ENCODE measurements at places on chromosomes 7 and 10.

- DNase-seq = no peak
Observed at GRCh38 chr10:63137306-63137705, 4.2 kb downstream of the NRBF2 start.

DNA sequence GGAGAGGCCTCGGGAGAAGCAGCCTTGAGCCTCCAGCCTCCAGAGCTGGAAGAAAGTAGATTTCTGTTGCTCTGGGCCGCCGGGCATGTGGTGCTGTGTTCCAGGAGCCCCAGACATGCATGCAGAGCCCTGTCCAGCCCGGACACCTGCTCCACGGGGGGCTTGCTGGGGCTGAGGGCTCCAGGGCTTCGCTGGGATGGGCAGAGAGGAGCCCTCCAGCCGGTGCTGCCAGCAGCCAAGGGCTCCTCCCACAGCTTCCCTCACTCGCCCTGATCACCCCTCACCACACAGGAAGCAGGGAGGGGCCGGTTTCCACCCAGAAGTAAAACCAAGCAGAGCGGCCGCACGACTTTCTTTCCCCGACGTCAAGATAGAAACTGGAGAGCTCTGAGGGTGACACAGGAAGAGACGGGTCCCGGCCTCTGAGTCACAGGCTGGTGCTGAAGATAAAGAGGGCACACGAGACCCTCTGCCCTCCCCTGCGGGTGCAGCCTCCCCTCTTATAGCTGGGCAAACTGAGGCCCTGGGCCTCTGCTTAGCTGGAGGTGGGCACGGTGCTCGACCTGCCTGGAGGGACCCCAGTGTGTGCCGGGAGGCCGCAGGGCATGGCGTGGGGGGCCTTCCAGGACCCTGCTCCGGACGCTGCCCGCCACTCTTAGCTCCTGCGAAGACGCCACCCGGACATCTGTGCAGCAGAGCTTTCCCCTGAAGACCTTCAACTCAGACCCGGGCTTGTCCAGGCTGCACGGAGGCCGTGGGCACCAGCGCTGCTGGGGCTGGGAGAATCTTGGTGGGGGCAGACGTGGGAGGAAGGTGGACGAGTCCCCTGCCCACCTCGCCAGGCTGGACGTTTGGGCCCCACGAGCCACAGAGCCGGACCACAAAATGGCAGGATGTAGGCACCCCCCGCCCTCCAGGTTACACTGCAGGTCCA is 31.1 kb downstream of the ADAP1 start:
- no peak for DNase-seq

DNA sequence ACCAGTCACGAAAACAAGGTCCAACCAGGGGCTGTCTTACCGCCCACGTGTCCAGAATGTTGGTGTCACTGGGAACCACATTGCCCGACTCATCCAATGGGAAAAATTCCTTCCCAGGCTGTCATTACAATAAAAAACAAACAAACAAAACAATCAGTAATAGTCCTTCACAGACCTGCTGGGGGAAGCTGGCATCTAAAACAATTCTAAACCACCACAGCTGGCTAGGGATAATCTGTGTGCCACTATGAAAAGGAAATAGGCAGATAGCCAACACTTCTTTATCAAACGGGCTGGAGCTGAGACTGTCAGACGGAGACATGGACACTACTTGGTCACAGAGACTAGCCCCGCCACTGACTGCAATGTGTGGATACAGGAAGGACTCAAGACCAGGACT is 9.2 kb downstream of the AKR1B1 start:
- no peak for DNase-seq

GRCh38 chr10:124975977-124976514 is 34.1 kb downstream of the ZRANB1 start:
- DNase-seq = no peak

GRCh38 chr7:93758631-93759030 is 131.9 kb downstream of the TFPI2 start:
- no peak for DNase-seq

DNA sequence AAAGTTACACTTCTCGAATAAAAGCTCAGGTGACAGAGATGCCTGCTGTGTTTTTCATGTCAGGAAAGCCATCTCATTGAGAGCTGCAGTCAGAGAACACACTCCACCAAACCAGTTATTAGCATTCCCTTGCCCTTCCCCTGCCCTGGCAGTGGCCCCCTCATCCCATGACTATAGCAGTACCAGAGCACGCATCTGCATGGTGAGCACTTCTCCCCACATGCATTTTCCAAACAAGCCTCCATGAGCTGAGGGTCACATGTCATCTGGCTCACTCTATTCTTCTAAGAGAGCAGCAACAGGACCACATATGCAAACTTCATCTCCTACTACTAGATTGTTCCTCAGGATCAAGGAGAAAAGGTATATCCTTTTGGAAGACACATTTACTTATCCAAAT is 42.4 kb upstream of the FGL2 start:
- no peak for DNase-seq

DNA sequence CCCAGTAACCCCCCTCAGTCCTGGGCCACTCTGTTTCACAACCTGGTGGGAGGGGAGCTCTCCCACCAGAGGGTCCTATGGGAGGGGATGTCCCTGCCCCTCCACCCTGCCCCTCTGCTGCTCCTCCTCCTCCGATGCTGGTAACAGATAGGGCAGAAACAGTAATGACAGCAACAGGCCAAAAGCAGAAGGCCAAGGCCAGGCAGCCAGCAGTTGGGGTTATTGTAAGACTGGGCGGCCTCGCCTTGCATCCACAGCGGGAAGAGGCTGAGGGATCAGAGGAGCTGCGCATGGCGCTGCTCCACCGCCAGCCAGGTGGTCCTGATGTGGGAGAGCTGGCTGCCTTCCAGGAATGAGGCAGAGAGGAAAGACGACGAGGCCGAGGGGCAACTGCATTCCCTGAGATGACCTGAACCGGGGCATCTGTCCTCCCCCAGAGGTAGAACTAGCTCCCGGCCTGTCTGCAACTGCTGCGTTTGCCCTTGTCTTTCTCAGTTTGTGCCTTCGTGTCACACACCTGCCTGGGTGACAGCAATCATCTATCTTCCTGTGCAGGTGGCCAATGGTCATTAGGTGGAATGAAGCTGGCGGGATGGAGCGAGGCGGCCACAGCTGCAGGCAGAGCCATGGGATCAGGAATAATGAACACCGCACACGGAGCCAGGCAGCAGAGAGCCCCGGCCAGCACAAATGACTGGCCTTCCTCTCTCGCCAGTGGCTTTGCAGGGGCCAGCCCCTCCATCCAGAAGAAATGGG is 54.0 kb upstream of the CACUL1 start:
- no peak for DNase-seq

GRCh38 chr10:59877191-59877671 is 29.1 kb downstream of the CCDC6 start:
- no peak for DNase-seq

DNA sequence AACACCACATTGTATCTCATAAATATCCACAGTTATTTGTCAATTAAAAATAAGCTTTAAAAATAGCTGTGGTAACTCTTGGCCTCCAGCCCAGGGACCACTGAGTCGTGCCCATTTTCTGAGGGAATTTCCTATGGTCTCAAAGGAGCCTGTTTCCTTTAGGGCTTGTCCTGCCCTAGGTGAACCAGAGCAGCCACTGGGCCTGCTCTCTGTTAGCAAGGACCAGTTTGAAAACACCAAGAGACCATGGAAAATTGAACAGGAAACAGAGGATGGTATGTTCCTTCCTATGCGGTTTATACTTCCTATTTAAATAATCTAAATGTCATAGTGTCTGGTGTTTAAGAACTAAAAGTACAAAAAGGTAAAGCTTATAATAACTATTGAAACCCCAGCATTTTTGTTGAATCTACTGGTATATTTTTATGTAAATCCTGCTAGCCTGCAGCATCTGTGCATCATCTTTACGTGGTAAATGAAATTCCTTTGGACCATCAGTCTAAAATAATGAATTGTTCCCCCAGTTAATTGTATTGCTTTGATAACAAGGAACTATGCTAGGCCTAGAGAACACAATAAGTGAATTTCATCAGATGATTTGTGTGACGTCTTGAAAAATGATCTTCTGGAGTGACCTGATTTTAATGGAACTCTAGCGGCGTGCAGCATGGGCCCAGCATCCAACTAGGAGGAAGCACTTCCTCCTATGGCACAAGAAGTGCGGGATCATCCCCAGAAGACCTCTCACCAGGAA is 333.7 kb downstream of the GFRA1 start:
- DNase-seq = no peak

DNA sequence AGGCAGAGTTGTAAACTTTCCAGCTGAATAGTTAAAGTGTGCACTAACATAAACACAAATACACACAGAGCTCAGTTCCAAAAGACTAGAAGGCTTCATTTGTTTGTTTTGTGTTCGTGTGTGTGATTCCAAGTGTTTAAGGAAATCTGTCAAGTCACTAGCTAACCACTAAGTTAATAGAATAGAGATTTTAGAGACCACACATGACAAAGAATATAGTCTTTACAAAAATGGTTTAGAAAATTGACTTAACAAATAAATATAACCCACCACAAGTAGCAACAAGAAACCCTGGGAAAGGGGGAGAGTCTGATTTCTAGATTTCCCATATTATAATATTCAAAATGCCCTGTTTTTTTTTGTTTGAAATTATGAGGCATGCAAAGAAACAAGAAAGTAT is 209.4 kb downstream of the FZD1 start:
- DNase-seq = no peak

GRCh38 chr10:6925146-6925545 is 345.1 kb upstream of the PRKCQ start:
- no peak for DNase-seq

DNA sequence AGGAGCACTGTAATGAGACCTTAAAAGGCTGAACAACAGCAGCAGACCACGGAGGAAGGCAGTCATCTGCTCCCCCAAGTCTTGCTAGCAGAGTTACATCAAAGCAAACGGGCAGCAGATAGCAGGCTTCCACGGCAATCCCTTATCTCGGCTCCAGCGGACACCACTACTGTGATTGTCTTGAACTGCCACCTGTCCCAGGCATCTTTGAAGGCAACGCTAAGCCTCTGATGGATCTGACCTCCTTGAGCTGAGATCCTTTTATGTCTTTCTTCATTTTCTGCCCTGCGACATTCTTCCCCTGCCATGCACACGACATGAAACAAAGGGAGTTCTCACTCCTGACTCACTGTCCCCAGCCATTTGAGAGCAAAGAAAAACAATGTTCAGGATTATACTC is 111.7 kb downstream of the GLI3 start:
- no peak for DNase-seq

All from GOT3 (cell line).